ENCODE measurements at places on chromosomes 12 and 14. TPM values are rescaled to one million over a fixed set of nuclear protein-coding genes. Genes with fewer than 3 reads are reported as not detected.

DNA sequence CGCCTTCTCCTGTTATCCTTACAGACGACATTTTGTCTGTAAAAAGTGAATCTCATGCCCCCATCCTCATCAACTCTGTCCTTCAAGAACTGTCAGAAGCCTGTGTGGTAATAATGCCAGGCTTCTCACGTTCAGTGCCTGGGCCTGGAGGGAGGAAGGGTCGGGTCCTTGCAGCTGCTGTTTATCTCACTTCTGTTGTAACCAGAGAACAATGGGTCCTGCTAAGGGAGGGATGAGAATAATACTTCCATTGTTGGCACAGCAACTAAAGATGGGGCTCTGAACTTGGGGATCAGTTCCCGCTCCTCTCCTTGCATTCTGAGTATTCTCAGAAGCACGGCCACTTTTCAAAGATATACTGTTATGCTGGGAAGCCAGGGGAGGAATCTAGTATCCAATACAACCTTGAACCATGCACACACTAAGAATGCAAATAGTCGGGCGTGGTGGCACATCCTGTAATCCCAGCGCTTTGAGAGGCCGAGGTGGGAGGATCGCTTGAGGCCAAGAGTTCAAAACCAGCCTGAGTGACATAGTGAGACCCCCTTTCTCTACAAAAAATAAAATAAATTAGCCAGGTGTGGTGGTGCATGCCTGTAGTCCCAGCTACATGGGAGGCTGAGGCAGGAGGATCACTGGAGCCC is 38.8 kb upstream of the NINJ2 start:
- peak; percentile 55 for DNase-seq

SLC17A8 gene
- total RNA-seq: 1.2 TPM

MYH6 gene
- not detected for total RNA-seq

- DNase-seq: no peak
These were observed 17.9 kb downstream of the SIVA1 start for GRCh38 chr14:104770851-104771272.

DNA sequence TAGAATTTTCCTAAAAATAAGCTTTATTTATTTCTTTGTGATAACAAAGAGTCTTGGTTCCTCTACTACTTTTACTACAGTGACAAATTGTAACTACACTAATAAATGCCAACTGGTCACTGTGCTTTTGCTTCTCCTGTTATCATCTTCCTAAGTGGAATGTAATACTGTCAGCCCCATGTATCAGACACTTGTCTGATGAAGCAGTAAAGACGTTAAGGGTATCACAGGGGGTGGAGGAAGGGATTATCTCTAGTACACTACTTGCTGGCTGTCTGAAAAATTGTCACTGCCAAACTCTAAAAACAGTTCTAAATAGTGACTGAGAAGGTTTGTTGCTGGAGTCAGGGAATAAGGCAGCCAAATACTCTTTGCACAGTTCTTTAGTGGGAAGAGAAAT is 11.3 kb downstream of the ASB8 start:
- no peak for DNase-seq

- no peak for DNase-seq
These were observed 155.4 kb downstream of the C12orf75 start for GRCh38 chr12:105485921-105486320.

PIWIL1 gene
- total RNA-seq: not detected

- DNase-seq: no peak
These were observed 1.6 kb upstream of the WIF1 start for GRCh38 chr12:65122703-65123102.

DNA sequence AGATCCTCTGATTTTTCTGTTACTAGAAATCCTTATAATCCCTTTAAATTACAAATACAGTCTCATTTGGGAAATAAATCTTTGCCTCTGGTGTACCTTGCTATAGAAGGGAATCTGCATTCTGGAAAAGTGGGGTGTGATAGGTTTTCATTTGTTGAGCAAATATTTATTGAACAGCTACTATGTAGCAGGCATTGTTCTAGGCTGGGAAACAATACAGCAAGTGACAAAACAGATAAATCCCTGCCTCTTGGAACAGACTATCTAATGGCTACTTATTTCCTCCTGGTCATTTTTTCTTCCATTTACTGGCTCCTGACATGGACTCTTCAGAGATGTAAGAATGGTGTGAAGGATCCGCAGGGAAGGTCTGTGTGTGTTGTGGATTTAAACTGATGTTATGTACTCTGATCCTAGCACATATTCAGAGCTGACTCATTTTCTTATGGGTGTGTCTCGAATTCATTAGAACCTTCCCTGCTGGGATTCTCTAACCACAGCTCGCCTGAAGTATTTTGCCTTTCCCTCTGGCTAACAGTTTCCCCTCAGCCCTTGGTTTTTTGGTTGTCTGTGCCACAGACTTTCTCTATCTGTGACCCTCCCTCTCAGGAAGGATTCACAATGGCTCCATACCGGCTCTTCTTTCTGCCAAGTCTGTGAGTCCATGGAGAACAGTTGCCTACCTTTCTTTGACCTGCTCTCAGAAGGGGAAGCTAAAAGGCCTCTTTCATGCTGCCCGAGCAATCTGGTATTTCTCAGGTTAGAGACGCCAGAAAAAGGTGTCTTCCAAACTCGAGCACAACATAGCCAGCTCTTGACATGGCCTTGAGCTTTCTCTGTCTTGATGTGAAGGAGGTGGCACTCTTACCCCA is 53.7 kb downstream of the TMTC2 start:
- no peak for DNase-seq

DNA sequence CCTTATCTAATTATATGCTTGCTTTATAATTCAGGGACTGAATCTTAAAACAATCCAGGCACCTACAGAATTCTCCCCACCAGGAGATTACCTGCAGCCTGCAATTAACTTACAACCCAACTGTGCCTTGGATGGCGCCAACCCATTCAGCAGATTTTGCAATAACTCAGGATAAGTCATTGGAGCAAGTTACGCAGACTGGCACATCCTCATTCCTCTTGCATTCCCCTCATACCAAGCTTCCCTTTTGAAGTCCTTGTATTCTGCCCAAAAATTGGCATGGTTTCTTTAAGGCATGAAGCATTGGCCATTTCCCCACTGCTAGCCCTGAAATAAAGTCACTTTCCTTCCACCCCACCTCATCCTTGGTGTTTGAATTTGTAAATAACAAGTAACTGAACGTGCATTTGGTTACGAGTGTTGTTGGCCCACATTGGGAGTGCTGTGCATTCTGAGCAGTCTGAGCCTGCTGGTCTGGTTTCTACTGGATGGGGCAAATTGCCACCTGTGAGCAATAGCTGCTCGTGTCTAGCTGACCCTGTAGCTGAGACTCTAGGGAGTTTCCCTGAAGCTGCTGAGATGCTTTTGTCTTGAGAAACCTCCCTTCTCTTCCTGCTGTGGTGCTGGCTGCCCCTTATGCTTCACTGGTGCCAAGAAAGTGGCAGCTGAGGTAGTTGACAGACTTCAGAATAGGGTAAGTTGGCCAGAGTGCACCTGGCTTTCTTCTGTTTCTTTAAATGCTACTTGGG is 99.2 kb upstream of the SCAF11 start:
- DNase-seq: no peak

GRCh38 chr12:77560714-77561113 is 270.0 kb upstream of the NAV3 start:
- DNase-seq: no peak

GRCh38 chr12:47828976-47829482 is 9.3 kb upstream of the HDAC7 start:
- no peak for DNase-seq

DNA sequence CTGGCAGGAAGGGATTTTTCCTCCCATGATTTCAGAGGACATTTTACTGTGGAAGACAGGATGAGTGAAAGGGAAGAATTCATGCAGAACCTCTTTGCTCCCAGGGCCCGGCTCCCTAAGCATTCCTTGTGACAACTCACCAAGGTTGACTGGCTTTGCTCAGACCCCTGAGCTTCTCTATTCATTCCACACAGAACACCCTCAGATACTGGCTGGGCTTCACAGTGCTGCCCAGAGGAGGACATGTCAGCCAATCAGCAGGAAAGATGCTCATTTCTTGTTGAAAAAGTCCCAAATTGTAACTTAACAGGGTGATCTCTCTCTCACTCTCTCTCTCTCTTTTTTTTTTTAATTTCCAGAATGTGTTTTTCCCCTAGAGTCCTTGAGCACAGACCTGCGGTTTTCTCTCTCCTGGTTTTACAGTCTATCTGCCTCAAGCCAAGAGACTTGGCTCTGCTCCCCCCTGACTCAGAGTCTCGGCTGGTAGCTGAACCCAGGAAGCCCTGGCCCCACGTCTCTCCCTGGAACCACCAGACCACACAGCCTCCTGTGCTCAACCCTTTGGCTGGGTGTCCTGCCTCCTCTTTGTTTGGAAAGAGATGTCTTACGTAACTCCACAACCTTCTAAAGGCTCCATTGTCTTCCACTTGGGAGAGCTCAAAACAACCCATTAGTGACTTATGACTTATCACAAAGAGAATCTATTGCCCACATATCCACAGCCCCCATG is 43.9 kb downstream of the SSPN start:
- peak; percentile 17 for DNase-seq

KDM2B gene
- total RNA-seq: 113 TPM

DNA sequence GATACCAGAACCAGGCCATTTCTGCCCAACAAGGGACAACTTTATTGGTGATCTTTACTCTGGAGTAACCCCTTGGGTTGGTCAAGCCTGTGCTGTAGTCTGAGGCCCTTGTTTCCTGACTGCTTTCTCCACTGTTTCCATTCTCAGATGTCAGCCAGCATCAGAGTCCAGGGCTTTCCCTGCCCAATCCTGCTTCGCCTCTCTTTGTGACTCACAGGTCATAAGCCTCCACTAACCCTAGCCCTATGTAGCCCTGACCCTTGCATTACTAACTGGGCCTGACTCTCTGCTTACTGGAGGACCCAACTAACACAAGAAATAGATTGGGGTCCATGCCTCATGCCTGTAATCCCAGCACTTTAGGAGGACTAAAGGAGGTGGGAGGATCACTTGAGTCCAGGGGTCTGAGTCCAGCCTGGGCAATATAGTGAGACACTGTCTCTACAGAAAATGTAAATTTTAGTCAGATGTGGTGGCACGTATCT is 8.6 kb upstream of the SNRNP35 start:
- DNase-seq: no peak

ANKRD33 gene
- total RNA-seq: not detected

ADAMTS20 gene
- total RNA-seq: 0.47 TPM

GRCh38 chr12:131511391-131511802 is 199.5 kb upstream of the SFSWAP start:
- DNase-seq: peak; percentile 46

DNA sequence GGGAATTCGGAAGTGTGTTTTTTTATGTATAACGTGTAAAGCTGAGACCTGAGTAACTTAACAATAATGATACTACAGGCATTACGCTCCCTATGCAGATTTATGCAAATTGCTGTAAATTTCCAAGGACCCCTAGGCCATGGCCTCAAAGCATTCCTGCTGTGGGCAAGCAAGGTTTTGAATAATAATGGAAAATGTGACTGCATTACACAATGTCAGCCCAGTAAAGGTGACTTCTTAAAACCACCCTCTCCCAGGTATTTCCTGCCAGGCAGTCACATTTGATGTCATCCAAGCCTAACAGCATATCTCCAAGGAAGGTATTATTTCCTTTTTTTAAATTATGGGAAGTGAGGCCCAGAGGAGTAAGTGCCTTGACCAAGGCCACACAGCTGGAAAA is 621.0 kb downstream of the BCL11B start:
- DNase-seq: no peak

GRCh38 chr12:88793096-88793495 is 212.8 kb upstream of the KITLG start:
- DNase-seq: no peak

DNA sequence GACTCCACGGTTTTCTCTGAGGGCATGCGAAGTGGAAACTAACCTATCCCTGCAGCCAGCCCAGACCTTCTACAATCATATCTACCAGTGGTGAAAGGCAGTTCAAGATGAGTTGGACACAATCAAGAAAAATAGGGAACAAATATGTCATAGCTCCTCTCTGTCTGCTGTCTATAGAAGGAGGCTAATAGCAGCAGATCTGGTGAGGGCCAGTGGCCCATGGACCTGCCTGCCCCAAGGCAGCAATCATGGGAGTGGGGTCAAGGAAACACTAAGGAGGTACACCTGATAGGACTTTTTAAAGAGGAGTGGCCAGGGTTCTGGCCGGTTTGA is 149.5 kb downstream of the PRKCH start:
- DNase-seq: no peak

VRK1 gene
- 63.5 TPM for total RNA-seq

MEG3 gene
- 92.5 TPM for total RNA-seq

- no peak for DNase-seq
These were observed 11.7 kb downstream of the PROX2 start for GRCh38 chr14:74864198-74864597.

FZD10 gene
- 0.16 TPM for total RNA-seq

TMPRSS12 gene
- not detected for total RNA-seq

DNA sequence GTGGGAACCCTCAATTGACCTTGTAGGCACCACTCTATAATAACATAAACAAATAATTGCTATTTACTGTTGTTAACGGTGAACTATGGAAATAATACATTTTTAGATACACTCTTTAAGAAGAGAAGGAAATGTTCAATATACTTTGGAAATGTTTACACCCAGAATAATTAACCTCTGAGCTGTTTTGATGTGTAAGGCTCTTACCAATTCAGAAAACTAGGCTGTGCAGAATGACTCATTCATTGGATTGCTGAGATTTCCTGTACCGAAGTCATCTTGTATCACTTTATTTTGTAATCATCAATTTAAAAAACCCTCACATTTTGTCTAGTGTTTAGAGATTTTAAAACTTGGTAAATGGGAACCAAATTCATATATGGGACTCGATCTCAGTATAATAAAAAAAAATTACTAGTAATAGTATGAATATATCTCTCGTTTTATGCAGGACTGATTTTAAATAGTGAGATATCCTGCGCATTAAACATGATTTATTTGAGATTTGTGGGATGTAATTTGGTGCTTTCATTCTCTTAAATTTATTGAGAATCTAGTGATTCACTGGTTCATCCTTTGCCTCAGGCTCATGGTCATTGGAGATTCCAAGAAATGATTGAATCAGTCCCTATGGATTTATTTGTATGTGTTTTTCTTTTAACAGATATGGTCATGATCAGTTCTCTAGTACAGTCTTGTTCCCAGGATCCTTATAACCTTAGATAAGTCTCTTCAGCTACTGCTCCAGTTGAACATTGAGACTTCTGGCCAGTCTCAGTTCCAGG is 3.9 kb downstream of the SAMD4A start:
- DNase-seq: no peak

- no peak for DNase-seq
These were observed 35.0 kb downstream of the GNPTAB start for GRCh38 chr12:101795786-101796185.

DNA sequence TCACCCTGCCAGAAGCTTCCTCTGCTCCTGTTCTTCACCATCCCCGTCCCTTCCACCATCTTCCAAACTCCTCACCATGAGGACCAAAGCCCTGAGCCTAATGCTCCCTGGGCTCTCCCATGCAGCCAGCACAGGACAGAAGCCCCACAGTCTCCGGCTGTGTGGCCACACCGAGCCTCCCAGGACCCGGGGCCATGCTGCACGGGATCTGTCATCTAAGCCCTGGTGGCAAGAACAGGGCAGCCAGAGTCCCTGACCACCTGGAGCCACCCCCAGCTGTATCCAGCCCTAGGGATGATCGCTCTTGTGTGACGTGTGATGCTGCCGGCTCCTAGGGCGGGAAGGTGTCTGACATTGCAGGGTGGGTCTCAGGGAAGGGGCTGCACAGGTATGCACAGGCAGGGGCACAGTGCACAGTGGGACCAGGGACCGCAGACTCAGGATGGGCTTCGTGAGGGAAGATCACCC is 8.1 kb downstream of the TMEM179 start:
- DNase-seq: no peak
